ENCODE measurements at places on chromosomes 6 and 20.
A peak's percentile ranks its signal among the peaks of the same experiment; 100 is the strongest.

GRCh38 chr20:47847884-47848485 lies 62.7 kb upstream of the SULF2 start:
- no peak for DNase-seq

- no peak for DNase-seq
Observed at GRCh38 chr6:1049170-1049569, 262.7 kb upstream of the FOXQ1 start.

DNA sequence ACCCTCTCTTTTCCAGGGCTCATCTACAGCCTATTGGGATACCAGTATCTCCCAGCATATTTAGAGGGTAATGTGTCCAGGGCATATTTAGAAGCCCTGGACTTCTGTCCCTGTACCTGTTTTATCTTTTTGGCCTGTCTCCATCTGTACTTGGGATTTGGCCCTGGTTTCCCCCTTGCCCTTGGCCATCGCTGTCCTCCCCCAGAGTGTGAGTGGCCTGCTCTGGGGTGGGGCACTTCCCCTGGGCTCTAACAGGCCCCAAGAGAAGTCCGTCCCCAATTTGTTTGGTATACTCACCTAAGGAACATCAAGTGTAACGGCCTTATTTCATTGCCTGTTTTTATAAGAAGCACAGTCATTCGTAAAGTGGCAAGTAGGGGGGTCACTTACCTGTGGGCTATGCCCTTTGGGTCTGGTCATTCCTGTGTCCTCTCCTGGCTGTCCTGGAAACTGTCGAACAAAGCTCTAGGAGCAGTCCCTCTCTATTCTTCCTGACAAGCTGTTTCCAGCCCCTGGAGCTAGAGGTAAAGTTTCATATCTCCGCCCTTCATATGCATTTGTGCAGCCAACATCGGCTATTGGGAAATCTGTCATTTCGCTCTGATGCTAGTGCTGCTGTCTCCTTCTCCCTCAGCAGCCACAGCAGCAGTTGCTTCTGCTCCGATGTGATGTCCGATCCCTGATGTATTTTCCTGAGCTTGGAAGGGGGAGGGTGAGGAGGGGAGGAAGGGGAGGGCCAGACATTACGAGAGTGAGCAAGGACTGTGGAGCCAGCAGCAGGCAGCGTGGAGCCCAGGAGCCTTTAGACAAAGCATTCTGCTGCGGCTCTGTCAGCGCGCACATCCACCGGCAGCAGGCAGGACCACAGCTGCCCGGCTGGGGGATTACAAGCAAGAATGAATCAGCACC lies 83.4 kb downstream of the TCP11 start:
- DNase-seq, result no peak

DNA sequence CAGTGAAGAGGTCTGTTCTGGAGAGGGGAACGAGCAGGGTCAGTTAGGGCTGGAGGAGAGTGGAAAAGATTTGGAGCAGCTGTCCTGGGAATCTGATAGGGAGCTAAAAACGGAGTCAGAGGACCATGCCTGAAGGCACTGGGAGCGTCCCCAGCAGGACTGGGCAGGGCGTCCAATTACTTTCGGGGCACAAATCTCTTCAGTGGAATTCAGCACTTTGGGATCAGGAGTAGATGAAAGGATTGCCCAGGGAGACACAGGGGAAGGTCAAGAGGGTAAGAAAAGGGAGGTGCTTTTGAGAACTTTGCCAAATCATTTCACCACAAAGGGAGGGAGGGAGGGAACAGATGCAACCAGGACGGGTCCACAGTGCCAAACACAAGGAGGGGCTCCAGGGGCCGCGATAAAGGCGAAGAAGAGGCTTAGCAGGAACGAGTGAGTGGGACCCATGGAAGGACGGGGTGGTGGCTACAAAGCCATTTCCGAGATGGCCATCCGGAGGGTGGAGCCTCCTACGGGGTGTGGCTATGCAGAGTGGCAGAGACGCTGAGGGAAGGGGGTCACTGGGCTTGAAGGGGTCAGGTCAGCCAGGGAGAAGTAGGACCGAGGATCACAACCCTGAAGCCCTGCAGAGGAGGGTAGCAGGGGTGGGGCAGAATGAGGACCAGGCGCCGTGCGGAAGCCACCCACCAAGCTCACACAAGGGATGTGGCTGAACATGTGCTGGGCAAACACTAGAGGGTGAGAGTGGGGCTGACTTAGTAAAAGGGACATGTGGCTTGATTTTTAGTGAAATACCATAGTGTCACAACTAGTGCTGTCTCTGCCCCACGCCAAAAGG lies 180.0 kb upstream of the RREB1 start:
- DNase-seq, result no peak

DNA sequence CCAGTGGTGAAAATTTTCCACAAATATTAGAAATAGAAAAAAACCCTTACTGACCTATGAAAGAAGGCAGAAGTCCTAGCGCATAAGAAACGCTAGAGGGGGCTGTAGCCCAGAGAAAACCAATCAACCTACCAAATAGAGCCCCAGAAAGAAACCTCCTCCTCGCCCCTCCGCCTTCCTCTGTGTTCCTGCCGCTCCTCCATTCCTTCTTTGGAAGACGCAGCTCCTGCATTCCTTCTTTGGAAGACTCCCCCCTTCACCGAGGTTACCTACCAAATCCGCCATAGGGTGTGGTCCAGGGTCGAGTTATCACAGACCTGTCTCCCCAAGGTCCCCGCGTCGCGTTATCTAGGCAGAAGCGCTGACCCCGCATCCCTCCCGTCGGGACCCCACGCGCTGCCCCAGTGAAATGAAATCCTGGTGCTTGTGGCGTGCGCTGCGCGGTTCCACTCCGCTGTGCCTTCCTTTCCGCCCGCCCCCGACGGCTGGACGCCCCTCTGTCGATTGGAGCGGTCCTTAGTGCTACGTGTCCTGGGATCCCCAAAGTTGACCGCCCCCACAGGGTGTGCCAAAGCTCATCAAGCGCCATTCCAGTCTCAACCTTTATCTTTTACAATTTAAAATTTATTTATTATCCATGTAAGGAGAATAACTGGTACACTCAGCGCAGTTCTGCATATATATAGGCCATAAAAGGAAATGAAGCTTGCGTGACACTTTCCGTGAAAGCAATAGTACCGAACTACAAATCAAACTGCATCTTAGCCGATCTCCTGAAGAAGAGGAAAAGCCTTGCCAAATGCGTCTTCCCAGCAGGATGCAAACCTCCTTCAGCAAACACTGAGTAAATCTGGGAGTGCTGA lies 13.0 kb downstream of the RPP21 start:
- peak; percentile 53 for DNase-seq

DNA sequence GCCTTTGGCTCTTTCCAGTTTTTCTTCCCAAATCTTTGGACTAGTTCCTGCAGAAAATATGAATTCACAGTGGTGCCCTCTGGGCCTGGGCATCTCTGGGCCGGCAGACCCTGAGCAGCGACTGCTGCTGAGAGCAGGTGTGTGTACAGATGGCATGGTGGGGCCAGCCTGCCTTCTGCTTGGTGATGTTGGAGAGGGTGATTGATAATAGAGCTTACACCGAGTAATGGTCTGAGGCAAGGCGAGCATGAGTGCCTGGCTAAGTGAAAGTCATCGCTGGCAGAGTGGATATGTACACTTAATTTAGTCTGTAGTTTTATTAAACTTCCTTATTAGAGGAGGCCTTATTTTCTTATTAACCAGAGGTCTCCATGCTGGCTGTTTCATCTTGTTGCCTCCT lies 156.9 kb downstream of the CDKAL1 start:
- DNase-seq, result no peak

DNA sequence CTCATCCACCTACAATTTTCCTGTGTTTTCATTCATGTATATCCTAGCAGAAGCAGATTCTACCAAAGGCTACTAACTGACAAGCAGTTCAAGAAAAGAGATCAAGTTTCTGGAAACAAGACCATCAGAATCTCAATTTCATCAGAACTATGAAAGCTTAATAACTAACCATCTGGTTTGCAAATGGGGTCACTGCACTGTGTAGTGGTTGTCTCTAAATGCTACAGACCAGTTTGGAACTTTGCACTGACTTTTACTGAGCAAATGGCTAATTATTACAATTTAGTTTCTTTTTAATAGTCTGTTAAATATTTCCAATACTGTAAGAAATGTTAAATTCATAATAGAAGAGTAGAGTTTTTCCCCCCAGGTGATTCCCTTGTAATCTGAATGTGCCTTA lies 64.5 kb downstream of the REPS1 start:
- DNase-seq, result no peak

DNA sequence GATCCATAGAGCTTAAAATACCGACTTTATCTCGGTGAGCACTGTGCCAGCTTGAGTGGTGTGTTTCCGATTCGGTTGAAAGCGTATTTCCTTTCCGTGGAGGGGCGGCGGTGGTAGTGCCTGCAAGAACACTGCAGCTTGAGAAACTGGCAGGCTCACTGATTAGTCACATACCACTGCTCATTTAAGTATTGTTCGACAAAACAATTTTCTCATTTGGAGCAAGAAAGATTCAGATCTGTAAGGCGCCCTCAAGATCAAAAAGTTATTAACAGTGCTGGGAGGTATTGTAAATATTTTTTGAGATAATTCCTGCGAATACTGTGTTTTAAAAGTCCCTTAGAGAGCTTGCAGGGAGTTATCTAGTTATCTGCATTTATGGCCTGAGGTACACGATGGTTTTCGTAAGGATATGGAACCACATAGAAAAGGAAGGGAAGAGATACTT lies 1.3 kb downstream of the MAPK14 start:
- DNase-seq, result peak; percentile 80

- DNase-seq, result no peak
Observed at GRCh38 chr20:36820073-36820472, 46.5 kb upstream of the DSN1 start.

- peak; percentile 13 for DNase-seq
Observed at GRCh38 chr20:33554914-33555420, 65.1 kb downstream of the CBFA2T2 start.

DNA sequence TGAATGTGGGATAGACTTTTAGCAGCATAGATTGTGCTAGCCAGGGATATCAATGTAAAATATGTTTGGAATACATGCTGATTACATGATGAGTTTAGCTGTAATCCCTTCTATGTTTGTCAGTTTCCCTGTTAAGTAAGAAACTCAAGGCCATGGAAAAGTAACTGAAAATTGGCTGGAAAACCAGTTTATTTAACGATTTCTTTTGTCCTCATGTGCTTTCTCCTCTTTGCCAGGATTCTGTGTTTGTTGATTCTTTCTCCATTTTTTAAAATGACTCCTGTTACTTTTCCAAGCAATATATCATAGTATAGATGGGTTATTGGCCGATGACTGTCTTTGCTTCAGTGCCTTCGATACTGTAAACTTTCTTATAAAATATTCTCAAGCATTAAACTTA lies 87.5 kb downstream of the SAMD5 start:
- DNase-seq, result no peak

DNA sequence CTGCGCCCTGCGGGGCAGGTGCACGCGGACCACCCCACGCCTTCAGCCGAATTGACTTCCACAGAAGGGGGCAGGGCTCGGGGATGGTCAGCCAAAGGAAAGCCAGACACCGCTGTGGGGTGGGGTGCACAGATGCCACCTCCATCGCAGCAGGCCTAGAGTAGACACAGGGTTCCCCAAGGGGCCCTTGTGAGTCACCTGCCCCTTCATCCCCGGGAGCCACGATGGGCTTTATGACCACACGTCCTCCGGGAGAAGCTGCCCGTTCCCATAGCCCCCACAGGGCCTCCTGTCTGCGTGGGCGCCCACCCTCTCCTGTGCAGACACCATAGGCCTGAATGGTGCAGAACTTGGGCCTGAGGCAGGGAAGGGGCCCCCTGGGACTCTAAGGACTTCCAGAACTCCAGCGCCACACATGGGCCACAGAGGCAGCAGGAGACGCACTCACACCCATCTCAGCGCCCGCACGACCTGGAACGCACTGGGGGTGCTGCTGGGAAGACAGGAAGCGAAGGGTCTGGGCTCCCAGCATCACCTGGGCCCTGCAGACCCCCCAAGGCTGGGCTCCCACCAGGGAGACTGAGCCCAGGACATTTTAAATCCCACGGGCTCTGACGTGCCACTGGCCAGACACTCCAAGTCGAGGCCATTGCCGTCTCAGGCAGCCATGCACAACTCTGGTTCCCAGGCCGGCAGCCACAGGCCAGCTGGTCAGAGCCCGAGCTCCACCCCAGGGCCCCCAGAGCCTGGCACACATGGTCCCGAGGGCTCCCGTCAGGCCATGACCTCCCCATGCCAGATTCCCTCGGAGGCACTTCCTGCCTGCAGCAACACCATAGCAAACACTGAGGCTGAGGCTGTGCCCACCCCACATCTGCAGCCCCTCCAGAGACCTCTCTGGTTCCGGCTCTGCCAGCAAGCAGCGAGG lies 134.2 kb downstream of the DLL1 start:
- DNase-seq, result no peak

GRCh38 chr6:160259598-160259997 lies 977 bp upstream of the SLC22A2 start:
- no peak for DNase-seq

GRCh38 chr6:43736211-43736786 lies 33.7 kb upstream of the VEGFA start:
- DNase-seq, result no peak

- no peak for DNase-seq
Observed at GRCh38 chr6:3102875-3103274, 15.6 kb upstream of the BPHL start.

DNA sequence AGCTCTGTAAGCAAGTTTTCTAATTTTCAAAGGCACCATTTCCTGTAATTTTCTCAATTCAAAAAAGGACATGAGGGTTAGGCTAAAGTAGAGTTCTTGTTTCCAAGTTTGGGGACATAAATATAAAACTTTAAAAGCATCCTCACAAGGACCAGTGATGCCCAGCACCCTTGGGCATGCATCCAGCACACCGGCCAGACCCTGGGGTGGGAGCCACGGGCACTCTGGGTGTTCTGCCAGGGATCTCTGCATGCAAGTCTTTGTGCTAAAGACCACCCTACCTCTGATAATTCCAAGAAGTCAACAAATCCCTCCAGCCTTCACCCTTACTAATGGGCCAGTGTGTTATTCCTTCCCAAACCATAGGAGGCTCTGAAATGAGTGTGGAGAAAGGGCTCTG lies 46.5 kb downstream of the PLCG1 start:
- no peak for DNase-seq

DNA sequence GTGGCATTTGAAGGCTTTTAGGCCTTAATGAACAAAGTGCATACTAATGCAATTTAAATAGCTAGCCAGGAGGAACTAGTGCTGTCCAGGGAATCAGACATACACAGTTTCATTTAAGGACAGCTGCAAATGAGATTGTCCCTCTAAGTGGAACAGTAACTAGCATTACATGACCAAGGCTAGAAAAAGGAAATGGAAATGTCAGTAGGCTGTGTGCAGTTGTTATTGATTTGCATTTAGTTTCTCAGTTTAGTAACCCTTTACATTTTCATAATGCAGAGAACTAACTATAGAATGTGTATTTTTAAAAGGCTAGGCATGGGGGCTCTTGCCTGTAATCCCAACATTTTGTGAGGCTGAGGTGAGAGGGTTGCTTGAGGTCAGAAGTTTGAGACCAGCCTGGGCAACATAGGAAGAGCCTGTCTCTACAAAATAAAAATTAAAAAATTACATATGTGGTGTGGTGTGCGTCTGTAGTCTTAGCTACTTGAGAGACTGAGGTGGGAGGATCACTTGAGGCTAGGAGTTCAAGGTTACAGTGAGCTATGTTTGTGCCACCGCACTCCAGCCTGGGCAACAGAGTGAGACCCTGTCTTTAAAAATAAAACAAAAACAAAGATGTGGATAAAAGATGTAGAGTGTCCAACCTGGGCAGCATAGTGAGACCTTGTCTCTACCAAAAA lies 468.0 kb downstream of the UTRN start:
- DNase-seq, result no peak

- no peak for DNase-seq
Observed at GRCh38 chr20:22491194-22491505, 93.2 kb downstream of the FOXA2 start.

GRCh38 chr6:121354764-121355163 lies 20.5 kb upstream of the TBC1D32 start:
- DNase-seq, result no peak

GRCh38 chr20:11511821-11512220 lies 405.9 kb upstream of the BTBD3 start:
- DNase-seq, result no peak
